ENCODE measurements at places on chromosomes 3 and 15.

GRCh38 chr3:8606701-8607231, 37.8 kb downstream of the SSUH2 start:
- DNase-seq = no peak

GRCh38 chr3:19632099-19633074, 301.6 kb downstream of the EFHB start:
- no peak for DNase-seq

GRCh38 chr15:41885321-41885720, 8.5 kb downstream of the SPTBN5 start:
- no peak for DNase-seq

- no peak for DNase-seq
Measured at GRCh38 chr3:197165890-197166289, 132.5 kb downstream of the DLG1 start.

DNA sequence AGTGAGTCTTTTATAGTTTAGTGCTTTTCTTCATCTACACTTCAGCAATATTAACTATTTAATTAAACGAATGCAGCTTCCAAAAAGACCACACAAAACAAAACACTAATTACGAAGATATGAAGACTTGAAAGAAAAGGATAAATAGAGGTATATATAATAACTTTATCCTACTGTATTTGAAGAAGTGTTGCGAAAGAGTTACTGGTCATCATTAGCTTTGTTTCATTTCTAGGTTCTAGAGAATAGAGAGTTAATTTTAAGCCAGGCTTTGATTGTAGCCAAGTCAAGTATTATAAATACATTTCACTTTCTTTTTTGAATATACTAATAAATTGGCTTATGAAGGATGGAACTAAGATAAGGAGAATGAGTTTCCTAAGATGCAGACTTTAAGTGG, 416.8 kb upstream of the GBE1 start:
- no peak for DNase-seq

GRCh38 chr3:153855772-153856171, 265.4 kb upstream of the ARHGEF26 start:
- no peak for DNase-seq

- peak; percentile 42 for DNase-seq
Measured at GRCh38 chr3:72310419-72311380, 525.8 kb upstream of the PROK2 start.

DNA sequence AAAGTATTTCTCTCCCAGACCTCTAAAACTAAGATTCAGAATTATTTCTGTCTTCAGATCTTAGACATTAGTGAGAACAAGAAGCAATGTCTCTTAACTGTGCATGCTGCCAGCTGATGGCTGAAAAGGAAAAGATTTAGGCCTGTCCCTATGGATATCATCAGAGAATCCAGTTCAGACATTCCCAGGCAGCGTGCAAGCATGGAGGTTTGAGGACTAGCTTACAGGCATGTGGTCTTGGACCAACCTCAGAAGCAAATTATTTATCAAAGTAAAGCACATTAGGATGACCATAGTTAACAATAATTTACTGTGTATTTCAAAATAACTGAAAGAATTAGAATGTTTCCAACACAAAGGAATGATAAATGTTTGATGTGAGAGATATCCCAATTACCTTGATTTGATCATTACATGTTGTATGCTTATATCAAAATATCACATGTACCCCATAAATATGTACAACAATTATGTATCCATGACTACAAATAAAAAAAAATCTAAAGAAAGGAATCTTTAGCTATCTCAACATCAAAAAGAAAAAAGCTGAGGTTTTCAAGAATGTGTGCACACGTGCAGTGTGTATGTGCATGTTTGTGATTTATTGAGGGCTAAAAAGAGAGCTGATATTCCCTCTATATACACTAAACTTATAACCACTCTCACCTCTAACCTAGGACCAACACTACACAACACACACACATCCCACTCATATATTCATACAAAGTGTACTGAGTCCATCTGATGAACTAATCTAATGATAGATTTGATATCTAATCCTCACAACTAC, 108.9 kb upstream of the THBS1 start:
- DNase-seq = no peak

GRCh38 chr15:74202452-74203401, at the start of gene STRA6:
Gene STRA6, minus strand, starts transcription at chr15:74202787. Its CDS starts 520 bp downstream, at chr15:74202267.
- peak; percentile 68 for DNase-seq

DNA sequence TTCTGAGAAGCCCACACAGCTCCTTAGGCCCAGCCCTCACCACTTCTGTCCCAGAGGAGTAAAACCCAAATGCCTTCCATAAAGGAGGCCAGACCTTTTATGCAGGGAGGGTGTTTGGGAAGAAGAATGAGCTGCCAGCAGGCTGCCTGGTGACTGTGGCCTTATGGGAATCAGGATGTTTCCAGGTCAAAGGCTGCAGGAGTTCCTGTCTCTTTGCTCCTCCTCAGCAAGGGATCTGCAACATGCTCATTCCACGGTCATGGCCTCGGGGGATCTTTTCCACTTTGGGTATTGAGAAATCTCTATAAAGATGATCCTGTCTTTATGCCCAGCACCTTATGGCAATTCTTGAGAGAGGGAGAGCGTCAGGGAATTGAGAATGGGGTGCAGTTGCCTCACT, 25.2 kb upstream of the MAGEF1 start:
- DNase-seq = no peak

DNA sequence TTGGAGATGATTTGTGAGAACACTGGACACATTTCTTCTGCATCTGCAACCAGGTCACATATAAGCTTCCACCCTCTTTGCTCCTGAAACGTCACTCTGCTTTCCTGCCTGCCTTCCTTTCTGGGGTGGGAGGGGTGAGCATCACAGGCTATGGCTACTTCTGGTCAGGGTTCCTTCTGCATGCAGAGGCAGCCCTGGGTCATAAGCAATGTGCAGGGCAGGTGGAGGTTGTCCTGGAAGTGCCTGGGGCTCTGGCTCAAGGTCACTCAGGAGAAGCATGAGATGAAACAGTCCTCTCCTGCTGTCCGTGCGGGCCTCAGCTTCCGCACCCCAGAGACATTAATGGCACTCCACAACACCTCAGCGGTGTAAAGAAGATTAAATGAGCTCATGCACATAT, 15.1 kb downstream of the SLC6A20 start:
- DNase-seq = no peak

DNA sequence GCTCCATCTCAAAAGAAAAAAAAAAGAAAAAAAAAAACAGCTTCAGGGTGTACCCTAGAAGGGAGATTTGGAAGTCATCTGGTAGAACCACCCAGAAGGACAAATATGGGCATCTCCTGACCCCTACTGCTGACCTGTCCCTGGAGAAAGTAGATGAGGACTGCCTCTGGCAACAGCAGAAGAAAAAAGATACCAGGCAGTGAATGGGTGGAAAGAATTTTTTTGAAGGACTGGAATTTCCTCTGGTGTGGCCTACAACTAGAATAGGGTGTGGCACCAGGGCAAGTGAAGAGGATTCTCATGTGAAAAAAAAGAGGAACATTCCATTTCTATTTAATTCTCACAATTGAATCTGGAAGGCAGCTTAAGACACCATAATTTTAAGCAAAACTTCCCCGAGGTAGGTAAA, 3.1 kb downstream of the ANXA2 start:
- DNase-seq = no peak

DNA sequence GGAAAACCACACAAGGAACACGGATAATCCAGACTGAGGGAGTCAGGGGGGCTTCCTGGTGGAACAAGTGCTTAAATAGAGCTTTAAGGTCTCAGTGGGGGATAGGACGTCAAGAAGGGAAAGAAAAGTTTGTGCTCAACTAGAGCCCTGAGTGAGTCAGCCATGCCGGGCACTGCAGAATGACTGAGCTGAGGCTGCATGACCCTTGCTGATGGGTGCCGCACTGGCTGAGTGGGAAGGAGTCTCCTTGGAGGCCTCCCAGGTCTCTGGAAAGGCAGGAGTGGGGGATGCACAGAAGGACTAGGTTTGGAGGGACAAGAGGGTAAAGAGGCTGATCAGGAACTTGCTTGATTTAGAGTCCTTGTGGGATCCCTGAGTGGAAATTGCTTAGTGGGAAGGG, 150.3 kb downstream of the RPLP1 start:
- DNase-seq = no peak

DNA sequence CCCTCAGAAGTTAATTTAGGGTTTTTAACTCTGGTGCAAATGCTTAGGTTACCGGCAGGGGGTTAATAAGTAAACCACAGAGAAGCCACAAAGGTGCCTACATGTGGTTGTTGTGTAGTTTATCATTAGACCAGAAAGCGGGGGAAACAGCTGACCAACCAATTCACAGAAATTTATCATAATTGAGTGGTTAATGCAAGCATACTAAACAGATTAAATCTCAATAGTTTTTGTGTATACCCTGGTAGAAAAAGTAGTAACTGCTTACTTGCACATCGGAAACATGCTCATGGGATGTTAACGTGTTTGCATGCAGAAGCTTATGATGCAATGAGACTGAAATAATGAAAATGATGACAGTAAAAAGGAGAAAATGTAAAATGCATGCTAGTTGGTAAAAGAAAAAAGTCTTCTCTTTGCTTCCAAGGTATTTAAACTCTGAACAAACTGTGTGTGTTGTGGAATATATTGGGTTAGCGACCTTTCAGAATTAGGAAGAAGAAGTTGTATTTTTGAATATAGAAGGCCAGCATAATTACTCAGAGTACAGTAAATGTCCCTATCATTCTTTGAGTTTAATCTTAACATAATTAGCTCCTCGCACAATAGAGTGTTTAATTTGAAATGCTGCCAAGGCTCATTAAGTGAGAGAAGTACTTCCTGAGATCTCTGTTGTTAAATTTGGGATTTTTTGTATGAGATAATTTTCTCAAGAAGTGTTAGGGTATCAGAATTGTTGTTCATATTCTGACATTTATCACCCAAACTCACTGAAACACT, 316.2 kb downstream of the PTPRG start:
- DNase-seq = peak; percentile 6

- no peak for DNase-seq
Measured at GRCh38 chr3:191353022-191353777, 22.9 kb upstream of the UTS2B start.

DNA sequence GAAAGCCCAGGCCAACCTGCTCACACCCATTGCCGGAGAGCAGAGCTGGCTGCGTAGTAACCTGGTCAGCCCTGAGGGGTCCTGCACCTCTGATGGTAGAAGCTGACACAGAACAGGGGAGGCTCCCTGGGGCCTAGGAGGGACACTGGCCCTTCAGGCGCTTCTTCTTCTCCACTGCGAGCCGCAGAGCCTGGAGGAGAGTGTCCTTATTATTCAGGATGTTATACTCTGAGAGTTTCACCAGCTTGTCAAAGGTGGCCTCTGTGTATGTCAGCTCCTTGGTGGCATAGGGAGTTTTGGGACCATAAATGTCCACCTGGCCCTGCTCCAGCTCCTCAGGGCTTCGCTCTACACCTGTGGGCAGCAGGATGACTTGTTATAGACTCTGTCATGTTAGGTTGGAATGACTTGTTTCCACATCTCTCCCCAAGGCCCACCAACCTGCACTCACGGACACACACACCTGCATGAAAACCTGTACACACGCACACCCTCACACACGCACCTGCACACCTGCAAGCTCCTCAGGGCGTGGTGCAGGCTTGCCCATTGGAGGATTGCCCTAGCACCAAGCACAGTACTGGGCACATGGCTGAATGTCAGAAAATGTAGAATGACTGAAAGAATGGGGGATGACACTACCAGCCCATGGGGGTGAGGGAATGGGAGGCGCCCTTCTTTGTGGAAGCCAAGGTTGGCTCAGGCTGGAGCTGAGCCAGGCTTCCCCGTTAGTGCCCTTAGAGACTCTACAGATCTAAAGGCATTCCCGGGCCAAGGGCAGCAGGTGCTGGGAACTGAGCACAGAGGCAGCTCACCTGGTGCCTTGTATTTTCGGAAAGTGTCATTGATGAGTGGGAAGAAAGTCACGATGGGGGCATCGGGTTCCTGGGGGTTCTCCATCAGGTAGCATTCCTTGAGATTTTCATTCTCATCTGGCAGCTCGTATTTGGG, 11.5 kb upstream of the EHD4 start:
- DNase-seq = no peak

- no peak for DNase-seq
Measured at GRCh38 chr3:7713724-7714123, 787.9 kb upstream of the LMCD1 start.

- DNase-seq = no peak
Measured at GRCh38 chr15:68526784-68527183, 52.0 kb upstream of the CORO2B start.
